SK-N-SH (cell line): ENCODE measurements at places on chromosomes 5 and 9. TPM values are rescaled to one million over a fixed set of nuclear protein-coding genes. Genes with fewer than 3 reads are reported as not detected.

The ZNF454 gene
- polyA plus RNA-seq, result 0.05 and 0.15 TPM in 2 replicates

The PCDHGC4 gene
- polyA plus RNA-seq, result 0.53 and 0.78 TPM in 2 replicates

The STPG3 gene
- not detected in 2 replicates for polyA plus RNA-seq

The DIRAS2 gene
- polyA plus RNA-seq, result not detected in 2 replicates

The SPINK1 gene
- not detected in 2 replicates for polyA plus RNA-seq

- no peaks in the 10 kb centered on the region; the same call in none of the 2 replicates for H3K4me1 ChIP-seq
- no peaks in the 10 kb centered on the region for H3K27me3 ChIP-seq
- H3K36me3 ChIP-seq, result no peaks in the 10 kb centered on the region
- DNase-seq, result no peak
These were observed 414.0 kb downstream of the NFIB start for GRCh38 chr9:13899924-13900323.

DNA sequence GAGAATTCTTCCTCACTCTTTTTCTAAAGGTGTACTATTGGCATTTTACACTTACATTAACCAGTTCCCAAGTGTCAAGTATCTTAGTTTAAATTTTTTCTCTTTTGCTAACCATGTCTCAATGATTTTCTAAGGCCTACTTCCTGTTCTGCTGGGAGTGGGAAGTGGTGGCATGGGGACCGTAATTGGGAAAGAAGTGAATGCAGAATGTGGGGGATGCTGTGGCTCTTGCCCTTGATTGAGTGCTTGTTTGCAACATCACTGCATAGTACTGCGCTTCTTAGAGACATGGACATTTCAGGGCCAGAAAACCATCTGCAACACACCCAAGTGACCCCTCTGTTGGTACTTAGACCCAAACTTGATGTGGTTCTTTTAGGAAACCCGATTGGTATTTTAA lies 32.8 kb downstream of the MRRF start:
- H3K27me3 ChIP-seq, result no peaks in the 10 kb centered on the region
- H3K4me1 ChIP-seq, result no peaks in the 10 kb centered on the region
- H3K27ac ChIP-seq, result no peak overlapping the region

DNA sequence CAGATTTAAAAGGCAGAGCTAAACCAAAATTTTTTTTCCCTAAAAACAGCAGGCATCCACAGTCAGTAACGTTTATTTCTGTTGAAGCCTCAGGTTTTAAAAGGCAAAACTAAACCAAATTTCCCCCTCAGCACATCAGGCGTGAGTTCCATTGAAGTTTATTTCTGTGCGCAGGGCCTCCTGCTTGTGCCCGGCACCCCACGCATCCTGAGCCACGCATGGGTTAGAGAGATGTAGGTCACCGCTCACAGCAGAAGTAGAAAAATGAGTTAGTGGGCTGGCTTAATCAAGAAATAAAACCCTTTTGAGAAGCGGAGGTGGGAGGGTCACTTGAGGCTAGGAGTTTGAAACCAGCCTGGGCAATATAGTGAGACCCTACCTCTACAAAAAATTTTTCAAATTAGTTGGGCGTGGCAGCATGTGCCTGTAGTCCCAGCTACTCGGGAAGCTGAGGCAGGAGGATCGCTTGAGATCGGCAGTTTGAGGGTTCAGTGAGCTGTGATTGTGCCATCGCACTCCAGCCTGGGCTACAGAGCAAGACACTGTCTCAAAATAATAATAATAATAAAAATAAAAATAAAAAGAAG lies 75.6 kb upstream of the SPIN1 start:
- H3K27me3 ChIP-seq, result no peaks in the 10 kb centered on the region
- no peaks in the 10 kb centered on the region for H3K36me3 ChIP-seq
- no peak for DNase-seq
- H3K27ac ChIP-seq, result no peak overlapping the region
- H3K4me1 ChIP-seq, result no peaks in the 10 kb centered on the region
- H3K4me3 ChIP-seq, result no peak overlapping the region

- no peaks in the 10 kb centered on the region for H3K4me1 ChIP-seq
- H3K4me3 ChIP-seq, result no peak overlapping the region
- DNase-seq, result no peak
- no peaks in the 10 kb centered on the region for H3K36me3 ChIP-seq
- no peaks in the 10 kb centered on the region for H3K27me3 ChIP-seq
These were observed 8.3 kb upstream of the AFF4 start for GRCh38 chr5:132971483-132972435.

DNA sequence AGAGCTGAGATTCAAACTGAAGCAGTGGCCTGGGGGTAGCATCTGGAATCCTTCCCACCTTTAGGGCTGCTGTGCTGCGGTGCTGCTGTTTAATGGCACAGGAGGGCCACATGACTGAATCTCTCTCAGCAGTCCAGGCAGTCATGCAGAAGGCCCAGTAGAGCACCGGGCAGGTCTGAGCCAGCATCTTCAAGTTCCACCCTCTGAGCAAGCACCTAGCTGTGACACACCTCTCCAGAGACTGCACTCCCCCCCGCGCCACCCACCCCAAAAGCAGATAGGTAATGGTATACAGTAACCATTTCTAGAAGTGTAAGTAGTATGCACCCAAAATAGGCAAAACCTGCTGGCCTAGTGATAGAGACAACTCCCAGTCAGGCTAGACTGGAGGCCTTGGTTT lies 8.2 kb downstream of the IL4 start:
- DNase-seq, result no peak
- no peak overlapping the region for H3K27ac ChIP-seq
- H3K4me3 ChIP-seq, result no peak overlapping the region
- no peaks in the 10 kb centered on the region for H3K36me3 ChIP-seq
- no peaks in the 10 kb centered on the region for H3K27me3 ChIP-seq

- H3K4me3 ChIP-seq, result no peak overlapping the region
- DNase-seq, result no peak
- no peak overlapping the region for H3K27ac ChIP-seq
- H3K27me3 ChIP-seq, result peaks cover 9% of the 10 kb centered on the region; the same call in 1 of the 2 replicates
These were observed 70.7 kb upstream of the RAPGEF1 start for GRCh38 chr9:131810351-131811170.

DNA sequence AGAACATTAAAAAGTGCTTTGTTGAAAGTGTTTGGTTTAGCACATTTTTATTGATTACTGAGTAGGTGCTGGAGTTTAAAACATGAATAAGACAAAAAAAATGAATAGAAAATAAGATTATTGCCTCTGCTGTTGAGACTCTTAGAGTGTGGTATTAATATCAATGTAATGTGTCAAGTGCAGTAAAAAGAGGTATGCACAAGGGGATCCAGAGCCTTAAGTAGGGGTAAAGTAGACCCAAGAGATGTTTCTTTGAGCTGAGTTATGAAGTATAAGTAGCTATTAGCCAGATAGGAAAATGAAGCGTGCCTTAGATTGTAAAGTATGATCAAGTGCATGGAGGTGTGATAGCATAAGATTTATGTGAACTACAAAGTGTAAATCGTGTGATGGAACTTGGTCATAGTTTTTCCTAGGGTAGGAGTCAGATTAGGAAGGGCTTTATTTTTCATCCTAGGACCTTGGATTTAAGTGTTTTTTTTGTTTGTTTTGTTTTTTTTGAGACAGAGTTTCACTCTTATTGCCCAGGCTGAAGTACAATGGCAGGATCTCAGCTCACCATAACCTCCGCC lies 45.2 kb downstream of the NSD1 start:
- H3K27ac ChIP-seq, result no peak overlapping the region
- DNase-seq, result no peak
- no peaks in the 10 kb centered on the region for H3K4me1 ChIP-seq
- no peaks in the 10 kb centered on the region for H3K36me3 ChIP-seq
- no peaks in the 10 kb centered on the region for H3K27me3 ChIP-seq

DNA sequence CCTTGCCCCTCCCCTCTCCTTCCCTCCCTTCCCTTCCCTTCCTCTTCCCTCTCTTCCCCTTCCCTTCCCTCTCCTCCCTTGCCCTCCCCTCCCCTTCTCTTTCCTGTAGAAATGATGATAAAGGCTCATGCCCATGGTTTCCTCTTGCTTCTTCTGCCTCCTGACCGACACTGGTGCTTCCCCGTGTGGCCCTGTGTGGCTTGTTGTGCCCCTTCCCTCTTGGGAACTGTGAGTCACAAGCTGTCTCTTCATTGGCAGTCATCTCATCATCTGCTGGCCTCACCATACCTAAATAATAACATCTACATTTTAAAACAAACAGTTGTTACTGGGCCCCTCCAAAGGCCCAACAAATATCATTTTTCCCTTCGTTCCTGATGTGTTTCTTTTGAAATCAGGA lies 11.7 kb upstream of the CARNMT1 start:
- no peak overlapping the region for H3K4me3 ChIP-seq
- H3K4me1 ChIP-seq, result no peaks in the 10 kb centered on the region
- H3K27ac ChIP-seq, result peak overlapping the region; percentile 84
- H3K27me3 ChIP-seq, result no peaks in the 10 kb centered on the region
- no peaks in the 10 kb centered on the region for H3K36me3 ChIP-seq
- DNase-seq, result no peak

GRCh38 chr9:38062498-38063362 lies 6.3 kb downstream of the SHB start:
- H3K4me1 ChIP-seq, result peaks cover 51% of the 10 kb centered on the region
- no peaks in the 10 kb centered on the region for H3K27me3 ChIP-seq
- no peak overlapping the region for H3K4me3 ChIP-seq
- H3K27ac ChIP-seq, result peak overlapping the region; percentile 63
- peaks cover 11% of the 10 kb centered on the region; the same call in 1 of the 2 replicates for H3K36me3 ChIP-seq

- peak overlapping the region; percentile 59 for H3K4me3 ChIP-seq
- peak overlapping the region; percentile 99 for H3K27ac ChIP-seq
- DNase-seq, result peak; percentile 77
- H3K27me3 ChIP-seq, result no peaks in the 10 kb centered on the region
- H3K4me1 ChIP-seq, result peaks cover 16% of the 10 kb centered on the region
- peaks cover 12% of the 10 kb centered on the region for H3K36me3 ChIP-seq
These were observed 683 bp upstream of the ZFAND5 start for GRCh38 chr9:72365525-72366256.

DNA sequence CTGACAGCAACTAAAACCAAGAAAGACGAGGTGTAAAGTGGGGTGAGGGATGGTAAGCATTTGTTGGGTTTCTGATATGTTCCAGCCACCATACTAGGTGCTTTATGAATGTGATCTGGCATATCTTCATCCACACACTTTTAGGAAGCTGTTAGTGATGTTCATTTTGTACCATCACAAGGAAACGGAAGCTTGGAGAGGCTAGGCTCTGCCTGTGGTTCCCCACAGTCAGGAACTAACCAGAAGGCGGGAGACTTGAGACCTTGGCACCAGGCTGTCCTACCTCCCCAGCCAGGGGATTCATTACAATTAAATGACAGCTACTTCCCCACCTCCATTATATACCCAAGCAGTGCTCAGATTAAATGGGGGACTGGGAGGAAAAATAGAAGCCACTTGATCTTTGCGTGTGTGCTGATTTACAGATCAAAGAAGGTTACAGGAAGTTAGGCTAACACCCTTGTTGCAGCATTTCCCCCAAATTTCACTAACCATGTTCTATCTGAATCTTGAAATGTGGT lies 43.0 kb downstream of the SFXN1 start:
- no peaks in the 10 kb centered on the region for H3K27me3 ChIP-seq
- no peak overlapping the region for H3K4me3 ChIP-seq
- no peak overlapping the region for H3K27ac ChIP-seq
- no peak for DNase-seq
- H3K4me1 ChIP-seq, result no peaks in the 10 kb centered on the region

GRCh38 chr9:124257844-124258606 lies at the start of gene NEK6:
Gene NEK6, plus strand, starts transcription at chr9:124257949. Its CDS starts 44,016 bp downstream, at chr9:124301965.
- H3K4me1 ChIP-seq, result peaks cover 34% of the 10 kb centered on the region
- H3K27ac ChIP-seq, result peak within 1 kb of the TSS; percentile 92
